Left renal cortex interstitium (tissue), 4 donors: ENCODE measurements at places on chromosomes 12 and 14. TPM values are rescaled to one million over a fixed set of nuclear protein-coding genes. Genes with fewer than 3 reads are reported as not detected.

The SOAT2 gene
- 3.1 TPM for polyA plus RNA-seq

The OAS1 gene
- polyA plus RNA-seq = 15.5 TPM

The DPPA3 gene
- not detected for polyA plus RNA-seq

The TMTC1 gene
- polyA plus RNA-seq = 30.0 TPM

The SIX6 gene
- not detected for polyA plus RNA-seq

The PXN gene
- polyA plus RNA-seq = 59.9 TPM
